NCI-H1436 treated with DMSO at 0.1 percent for 48 hours (cell line): ENCODE measurements at places on chromosomes 4 and X.

- no peak for DNase-seq
Measured at GRCh38 chr4:64807821-64808220, 398.6 kb upstream of the TECRL start.

DNA sequence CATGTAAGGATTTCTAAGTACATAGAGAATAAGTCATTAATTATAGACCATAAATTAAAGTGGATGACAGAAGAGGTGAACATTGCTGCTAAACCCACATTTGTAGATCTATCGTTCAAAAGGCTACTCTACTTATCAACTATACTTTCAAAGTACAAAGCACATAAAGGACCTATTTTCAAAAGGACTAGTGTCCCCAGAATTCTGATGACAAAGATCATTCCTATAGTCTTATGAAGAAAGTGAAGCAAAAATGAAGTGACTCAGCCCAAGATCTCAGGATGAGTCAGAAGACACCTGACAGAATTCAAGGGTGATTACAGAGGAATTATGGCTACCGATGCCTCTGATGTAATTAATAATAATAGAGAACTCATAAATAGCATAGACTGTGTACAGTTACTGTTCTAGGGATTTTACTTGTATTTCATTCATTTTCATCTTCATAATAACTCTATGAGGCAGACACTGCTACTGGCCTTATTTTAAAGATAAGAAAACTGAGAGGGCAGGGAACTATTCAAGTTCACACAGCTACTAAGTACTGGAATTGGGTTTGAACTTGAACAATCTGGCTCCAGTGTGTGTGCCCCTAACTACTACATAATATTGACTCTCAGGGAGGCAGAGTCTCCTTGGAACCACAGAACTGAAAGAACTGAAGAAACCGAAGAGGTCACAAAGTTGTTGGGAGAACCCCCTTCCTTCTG is 17.1 kb downstream of the USP46 start:
- DNase-seq = no peak

DNA sequence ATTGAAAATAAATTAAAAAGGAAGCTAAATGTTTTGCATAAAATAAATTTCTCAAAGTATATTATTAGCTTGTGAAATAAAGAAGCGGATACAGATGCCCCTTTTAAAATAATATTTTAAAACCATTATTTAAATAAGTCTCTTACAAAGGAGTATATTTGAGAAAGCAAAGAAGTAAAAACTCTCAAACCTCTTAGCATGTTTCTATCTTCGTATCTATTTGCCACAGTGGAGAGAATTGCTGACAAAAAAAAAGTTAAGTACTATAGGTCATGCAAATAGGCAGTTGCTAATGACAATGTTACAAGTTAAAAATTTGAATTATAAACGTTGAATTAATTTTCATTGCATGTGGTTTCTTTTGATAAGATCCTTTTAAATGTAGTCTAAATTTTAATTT is 44.5 kb upstream of the PDGFRA start:
- no peak for DNase-seq

DNA sequence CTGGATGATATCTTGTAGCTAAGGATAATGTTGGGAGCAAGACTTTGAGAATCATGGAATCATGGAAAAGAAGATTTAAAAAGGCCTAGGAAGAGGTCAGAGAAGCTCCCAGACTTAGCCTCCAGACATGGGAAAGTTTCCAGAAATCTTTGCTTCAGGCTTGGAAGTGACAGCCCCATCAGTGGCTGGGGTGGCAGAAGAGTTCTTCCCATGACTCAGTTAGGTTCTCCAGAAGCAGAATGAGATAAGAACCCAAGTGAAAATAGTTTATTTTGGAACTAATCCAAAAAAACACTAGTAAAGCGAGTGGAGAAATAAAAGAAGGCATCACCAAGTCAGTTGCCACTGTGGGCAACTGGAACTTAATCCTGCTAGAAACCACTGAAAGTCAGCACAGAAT is 506.9 kb downstream of the MID1IP1 start:
- no peak for DNase-seq

DNA sequence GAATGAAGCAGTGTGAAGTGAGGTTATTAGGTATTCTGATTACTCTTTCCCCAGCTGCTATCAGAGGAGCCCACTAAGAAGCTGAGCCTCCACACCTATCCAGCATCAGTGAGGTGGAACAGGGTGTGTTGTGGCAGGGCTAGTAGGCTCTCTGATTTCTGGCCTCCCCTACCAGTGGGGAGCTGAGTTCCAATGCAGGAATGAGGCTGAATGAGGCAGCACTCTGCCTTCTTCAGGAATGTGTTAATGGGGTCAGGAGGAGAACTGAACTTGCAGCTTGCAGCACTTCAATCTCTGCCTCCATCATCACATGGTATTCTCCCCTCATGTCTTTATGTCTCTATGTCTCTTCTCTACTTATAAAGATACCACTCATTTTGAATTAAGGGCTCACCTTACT is 26.9 kb downstream of the SOX3 start:
- no peak for DNase-seq
